ENCODE measurements at places on chromosomes 16 and 17. TPM values are rescaled to one million over a fixed set of nuclear protein-coding genes. Genes with fewer than 3 reads are reported as not detected.

GRCh38 chr17:72877348-72877747 lies 215.1 kb downstream of the SLC39A11 start:
- DNase-seq: no peak

The ACAP1 gene
- not detected for total RNA-seq

DNA sequence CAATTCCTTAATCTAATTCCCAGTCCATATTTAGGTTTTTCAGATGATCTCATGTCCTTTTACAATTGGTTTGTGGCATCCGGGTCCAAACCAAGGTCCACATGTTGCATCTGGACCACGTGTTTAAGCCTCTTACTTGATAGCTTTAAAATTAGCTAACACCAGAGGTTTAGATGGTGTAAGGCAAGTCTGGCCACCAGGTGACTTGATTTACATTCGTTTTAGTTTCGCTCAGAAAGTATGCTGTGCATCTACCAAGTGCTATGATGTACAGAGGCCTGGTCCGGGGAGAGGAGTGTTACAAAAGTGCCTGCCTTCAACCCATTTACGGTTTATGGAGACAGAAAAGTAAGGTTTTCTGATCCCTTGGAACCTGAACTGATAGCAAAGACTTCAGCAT lies 878 bp upstream of the DNAJA2 start:
- no peak for DNase-seq

The TLE7 gene
- not detected for total RNA-seq

- DNase-seq: no peak
Observed at GRCh38 chr17:7042501-7043181, 1.3 kb downstream of the SLC16A11 start.

The HEATR9 gene
- total RNA-seq: not detected

Measured in glomerular endothelial cell (primary cell).